ENCODE measurements at places on chromosomes 1 and 21.
A peak's percentile ranks its signal among the peaks of the same experiment; 100 is the strongest.

DNA sequence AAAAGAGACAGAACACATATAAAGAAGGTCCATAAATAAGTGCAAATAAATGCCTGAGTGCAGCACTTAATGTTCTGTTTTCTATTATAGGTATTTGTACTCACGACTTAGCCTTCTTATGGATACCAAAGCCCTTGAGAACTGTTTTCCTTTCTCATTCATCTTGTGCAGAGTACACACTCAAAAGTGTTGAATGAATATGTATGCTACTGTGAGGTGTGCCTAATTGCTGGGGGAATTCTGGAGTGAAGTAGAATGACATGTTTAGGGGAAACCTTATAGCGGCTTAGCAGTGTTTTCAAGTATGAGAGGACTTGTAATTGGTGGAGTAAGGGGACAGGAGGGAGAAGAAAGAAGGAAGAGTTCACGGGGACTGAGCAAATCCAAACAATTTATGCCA is 157.6 kb downstream of the CACNA1E start:
- peak; percentile 44 for DNase-seq

GRCh38 chr1:183673605-183674323 is 20.6 kb upstream of the APOBEC4 start:
- no peak for DNase-seq

DNA sequence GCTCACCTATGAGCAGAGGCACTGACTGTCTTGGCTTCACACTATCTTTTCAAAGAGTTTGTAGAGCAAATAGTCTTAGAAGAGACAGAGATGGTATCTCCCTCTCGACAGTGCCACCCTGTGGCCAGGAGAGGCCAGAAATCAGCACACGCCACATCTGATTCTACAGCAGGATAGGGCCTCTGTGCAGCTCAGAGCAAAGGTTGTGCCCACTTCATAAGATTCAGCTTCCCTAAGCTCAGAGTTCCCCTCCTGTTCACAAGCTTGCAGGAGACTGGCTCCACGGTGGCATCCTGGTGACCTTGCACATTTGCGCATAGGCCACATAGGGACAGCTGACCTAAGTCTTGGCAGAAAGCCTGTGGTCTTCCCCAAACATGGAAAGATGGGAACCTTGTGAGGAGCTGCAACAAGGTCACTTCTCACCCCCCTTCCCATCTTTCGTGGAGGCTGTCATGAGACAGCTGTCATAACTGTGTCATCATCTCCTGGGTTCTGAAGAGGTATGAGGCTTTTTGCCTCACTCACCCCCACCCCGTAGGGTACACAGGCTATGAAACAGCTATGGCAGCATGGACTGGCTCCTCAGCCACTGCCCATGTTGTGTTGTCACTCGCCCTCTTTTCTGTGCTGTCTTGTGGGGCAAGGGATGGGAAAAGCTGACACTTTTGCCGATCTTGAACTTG is 3.0 kb downstream of the ITLN2 start:
- DNase-seq: peak; percentile 65

GRCh38 chr1:85182700-85183099 is 18.1 kb downstream of the SYDE2 start:
- no peak for DNase-seq

DNA sequence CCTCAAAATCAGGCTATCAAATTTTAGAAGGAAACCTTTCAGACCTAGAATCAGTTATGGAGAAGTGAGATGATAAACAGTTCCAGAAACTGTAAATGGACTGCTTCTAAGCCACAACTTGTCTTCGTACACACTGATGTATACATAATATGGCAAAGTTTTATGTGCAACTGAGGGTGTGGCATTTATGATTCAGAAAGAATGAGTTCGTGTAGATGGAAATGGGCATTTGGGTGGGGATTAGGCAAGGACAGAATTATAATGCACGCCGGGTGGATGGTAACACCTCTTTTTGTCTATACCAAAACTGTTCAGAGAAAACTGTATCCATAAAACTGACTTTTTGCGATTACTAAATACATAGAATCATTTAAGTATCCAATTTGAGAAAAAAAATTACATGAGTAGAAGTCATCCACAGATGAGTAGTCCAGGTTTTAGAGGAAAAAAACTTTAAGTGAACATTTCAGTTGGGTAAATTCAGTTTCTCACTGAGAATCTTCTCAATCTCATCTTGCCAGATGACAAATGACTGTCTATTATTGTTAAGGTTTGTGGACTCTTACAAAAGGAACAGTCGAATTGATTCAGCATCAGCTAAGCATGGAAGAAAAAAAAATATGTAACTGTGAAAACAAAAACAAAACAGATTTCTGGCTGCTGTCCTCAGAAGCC is 22.5 kb downstream of the ERRFI1 start:
- no peak for DNase-seq

GRCh38 chr1:168863772-168864171 is 134.8 kb upstream of the DPT start:
- no peak for DNase-seq

GRCh38 chr1:110088739-110089316 is 18.4 kb upstream of the ALX3 start:
- no peak for DNase-seq

DNA sequence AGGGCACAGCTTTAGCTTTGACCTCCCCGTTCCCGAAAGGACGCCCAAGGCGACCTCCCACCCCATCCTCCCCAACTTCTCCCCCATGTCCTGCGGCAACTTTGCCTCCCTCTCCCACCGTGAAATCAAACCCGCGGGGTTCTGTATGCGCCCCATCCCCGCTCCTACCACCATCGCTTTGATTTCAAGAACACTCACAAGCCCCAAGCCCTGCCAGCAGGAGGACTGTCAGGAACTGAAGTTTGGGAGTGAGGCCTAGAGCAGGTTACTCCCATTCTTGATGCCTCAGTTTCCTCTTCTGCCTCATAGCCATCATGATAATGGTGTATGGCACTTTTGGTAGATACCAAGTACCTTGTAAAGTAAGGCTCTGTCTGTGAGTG is 2.3 kb downstream of the PTPRU start:
- no peak for DNase-seq

DNA sequence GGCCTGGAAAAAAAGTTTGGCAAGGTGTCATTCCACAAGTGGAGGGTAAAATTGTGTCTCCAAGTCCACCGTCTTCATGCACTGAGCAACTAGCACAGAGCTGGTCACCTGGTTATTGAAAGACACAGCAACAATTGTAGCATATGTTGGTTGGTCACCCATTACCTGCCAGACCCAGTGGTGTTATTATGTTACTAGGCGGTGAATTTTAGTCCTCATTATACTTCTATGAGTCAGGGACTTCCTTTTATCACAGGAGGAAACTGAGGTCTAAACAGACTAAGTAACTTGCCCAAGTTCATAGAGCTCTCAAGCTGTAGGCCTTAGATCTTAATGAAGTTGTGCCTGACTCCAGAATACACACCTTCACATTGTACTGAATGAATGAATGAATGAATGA is 94.9 kb upstream of the VANGL1 start:
- DNase-seq: no peak

DNA sequence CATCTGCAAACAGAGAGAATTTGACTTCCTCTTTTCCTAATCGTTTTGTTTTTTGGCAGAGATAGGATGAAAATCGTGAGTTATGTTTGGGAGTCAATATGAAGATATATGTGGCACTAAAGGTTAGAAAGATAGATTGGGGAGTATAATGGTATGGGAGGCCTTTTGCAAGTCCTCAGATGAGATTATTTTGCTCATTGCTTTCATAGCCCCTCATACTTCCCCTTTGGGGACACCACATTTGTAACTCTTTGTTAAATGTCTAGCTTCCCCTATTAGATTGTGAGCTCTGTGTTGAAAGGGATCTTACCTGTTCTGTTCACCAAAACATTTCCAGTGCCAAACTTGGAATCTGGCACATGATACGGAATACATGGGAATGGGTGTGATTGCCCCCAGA is 30.2 kb downstream of the RAVER2 start:
- DNase-seq: no peak

- no peak for DNase-seq
Measured at GRCh38 chr1:37420456-37420855, 53.9 kb upstream of the ZC3H12A start.

GRCh38 chr1:112307930-112308591 is 88.0 kb upstream of the CTTNBP2NL start:
- DNase-seq: no peak

- DNase-seq: no peak
Measured at GRCh38 chr1:21579791-21580190, 70.6 kb downstream of the ALPL start.

DNA sequence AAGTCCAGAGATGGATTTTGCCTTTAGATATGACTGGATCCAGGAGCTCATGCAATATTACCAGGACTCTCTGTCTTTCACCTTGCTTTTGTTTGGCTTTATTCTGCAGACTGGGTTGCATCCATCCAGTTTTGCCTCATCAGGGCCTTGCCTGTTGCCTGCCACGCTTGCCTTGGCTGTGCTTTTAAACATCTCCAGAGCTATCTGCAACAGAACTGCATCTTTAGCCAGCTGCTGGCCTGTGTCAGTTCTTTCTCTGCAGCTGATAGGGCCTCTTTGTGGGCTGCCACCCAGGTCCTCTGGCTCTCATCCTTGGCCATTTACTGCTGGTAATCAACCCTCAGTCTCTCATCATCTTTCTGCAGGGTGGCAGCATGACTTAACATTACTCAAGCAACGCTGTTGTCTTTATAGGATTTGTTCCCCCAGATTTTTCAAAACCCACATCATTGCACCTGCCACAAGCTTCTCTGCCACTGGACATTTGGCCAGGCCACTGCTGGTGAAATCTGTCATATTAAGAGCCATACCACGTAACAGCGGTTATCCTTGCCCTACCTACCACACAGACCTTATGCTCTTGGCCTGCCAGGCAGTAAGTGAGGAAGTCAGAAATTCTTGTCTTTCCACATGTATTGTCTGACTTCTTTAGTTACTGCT is 24.4 kb upstream of the HUNK start:
- no peak for DNase-seq
